Foreskin keratinocyte (primary cell): ENCODE measurements at places on chromosomes 3 and 15.
A peak's percentile ranks its signal among the peaks of the same experiment; 100 is the strongest.

DNA sequence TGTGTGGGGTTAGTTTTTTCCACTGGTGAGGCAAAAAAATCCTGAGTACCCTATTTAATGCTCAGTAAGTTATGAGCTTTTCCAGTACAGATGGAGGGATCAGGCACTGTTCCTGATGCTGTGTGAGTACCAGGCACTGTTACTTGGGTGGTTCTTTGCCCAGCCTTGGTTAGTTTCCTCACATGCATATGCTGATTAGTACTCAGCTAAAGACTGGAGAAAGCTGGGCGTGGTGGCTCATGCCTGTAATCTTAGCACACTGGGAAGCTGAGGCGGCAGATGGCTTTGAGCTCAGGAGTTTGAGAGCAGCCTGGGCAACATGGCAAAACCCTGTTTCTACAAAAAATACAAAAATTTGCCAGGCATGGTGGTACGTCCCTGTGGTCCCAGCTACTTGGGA is 210.3 kb upstream of the SGO1 start:
- no peak for DNase-seq

DNA sequence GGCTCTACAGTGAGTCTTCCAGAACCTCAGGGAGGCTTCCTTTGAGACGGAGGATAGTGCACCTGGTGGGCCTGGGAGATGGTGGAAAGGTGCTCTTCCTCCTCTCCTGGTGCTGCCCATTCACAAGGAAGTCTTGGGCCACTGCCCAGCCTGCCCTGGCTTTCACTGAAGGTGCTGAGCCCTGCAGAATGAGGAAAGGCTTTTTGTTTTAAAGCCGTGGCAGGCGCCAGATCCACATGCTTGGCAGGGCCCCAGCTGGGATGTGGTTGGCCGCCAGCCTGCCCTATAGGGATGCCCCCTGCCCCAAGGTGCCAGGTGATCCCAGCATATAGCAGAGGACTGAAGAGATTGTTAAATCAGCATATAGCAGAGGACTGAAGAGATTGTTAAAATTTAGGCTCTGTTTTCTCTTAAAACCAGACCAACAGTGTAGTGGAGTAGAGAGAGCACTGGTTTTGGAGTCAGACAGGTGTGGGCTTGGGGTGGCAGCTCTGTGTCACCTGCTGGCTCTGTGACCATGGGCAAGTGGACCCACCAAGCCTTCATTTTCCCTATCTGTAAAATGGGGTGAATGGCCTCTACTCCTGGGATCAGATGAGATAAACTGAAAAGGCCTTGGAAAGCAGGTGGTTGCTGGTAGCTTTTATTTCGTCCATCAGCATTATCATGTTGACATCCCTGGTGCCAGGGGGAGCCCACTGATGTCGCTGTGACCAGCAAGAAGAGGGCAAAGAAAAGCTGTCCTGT is 53.3 kb downstream of the SLC6A6 start:
- no peak for DNase-seq

DNA sequence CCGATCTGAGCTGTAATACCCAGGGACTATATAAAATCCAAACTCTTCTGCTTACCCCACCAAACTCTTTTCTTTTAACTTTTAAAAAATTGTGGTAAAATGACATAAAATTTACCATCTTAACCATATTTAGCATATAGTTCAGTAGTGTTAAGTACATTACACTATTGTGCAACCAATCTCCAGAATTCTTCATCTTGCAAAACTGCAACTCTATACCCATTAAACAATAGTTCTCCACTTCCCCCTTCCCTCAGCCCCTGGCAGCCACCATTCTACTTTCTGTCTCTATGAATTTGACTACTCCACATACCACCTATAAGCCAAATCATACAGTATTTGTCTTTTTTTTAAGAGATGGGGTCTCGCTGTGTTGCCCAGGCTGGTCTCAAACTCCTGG is 38.7 kb downstream of the SENP8 start:
- no peak for DNase-seq

DNA sequence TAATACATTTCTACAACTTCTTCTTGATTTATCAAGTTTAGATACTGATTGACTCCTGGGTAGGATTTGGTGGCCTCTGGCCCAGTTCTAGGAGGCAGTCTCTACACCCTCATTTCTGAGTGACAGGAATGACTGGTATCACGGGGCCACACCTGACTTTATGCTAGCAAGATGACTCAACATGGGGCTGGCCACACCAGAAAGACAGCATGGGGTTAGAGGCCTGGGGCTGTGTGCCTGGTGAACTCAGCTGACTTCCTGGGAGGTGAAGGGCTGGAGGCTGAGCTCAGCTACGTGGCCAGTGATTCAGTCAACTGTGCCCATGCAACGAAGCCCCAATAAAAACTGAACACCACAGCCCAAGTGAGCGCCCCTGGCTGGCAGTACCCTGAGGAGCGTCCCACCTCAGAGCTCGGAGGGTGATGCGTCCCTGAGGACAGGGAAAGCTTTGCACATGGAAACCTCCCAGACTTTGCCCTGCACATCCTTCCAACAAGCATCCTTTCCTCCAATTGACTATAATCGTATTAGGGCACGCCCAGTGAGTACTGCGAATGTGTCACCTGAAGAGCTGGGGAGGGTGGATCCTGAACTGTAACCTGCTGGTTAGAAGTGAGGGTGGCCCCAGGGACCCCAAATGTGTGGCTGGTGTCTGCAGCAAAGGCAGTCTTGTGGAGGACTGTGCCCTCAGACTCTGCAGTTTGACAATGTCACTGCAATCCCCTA is 57.2 kb downstream of the NIPA2 start:
- DNase-seq = peak; percentile 78

DNA sequence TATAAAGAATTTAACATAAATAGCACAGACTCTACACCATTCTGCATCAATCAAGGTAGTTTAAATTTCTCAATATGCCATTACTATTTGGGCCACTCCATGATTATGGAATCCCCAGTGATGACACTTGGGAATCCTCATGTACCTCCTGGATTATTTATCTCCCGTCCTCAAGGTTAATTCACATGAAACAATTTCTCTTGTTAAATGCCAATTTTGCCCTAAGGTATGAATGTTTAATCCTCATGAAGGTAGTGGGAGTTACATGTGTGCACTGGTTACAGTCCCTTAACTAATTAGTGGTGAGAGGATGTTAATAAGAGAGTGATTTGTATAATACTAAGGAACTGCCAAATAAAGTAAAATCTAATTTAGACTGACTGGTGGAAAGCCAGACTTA is 372.3 kb upstream of the MDFIC2 start:
- DNase-seq = no peak

DNA sequence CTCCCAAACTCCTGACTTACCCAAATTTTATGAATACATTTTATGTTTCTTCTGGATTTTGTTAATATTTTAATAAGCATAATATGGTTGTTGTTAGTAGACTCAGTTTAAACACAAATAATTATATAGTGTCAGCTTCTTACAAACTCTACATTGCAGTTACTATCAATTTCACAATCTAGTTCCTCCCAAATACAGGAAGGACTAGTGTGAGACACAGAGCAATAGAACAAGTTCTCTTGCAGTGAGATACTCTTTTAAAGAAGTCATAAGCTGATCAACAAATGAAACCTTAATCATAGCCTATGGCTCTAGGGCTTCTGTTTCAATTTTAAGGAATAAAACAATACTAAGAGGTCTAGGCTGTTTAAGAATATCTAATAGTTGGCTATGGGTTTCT is 86.1 kb downstream of the SAMMSON start:
- no peak for DNase-seq

GRCh38 chr15:58795825-58796224 is 24.7 kb downstream of the MINDY2 start:
- DNase-seq = no peak

- DNase-seq = no peak
These were observed 413.7 kb downstream of the FGF12 start for GRCh38 chr3:192313605-192314004.

- no peak for DNase-seq
These were observed 1.6 kb downstream of the LNP1 start for GRCh38 chr3:100402891-100403290.

GRCh38 chr15:88800026-88800425 is 3.2 kb upstream of the ACAN start:
- peak; percentile 75 for DNase-seq

DNA sequence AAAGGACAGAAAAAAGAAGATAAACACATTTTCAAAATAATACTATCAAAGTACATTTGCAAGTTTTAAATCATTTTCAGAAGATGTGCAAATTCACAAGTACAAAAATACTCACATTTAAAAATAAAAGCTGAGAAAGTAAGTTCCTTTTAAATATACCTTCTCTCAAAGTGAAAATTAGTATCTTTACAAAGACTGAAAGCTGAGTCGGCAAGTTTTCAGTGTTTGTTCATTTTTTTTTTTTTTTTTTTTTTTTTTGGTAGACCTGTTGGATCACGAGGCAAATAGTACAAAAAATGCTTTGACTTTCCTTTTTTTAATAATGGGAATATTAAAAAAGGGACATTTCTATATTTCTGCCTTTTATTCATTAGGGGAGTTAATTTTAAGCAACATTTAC is 317.8 kb downstream of the LSAMP start:
- DNase-seq = no peak

GRCh38 chr3:58272891-58273290 is 33.2 kb upstream of the RPP14 start:
- DNase-seq = no peak

DNA sequence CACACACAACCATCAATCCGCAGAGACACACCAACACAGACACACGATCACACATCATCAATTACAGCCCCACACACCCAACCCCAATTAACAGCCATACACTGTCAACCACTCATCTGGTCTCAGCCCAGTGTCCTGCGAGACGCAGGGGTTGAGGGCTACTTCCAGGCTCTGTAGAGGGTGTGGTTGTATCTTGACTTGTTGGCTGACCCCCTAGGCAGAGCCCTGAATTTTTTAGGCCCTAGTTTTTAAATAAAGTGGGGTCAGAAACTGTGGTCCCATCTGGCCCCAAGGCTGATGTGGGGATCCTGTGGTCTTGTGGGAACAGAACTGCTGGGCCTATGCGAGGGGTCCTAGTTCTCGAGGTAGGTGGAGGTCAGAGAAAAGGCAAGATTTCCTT is 9.2 kb downstream of the VILL start:
- DNase-seq = no peak

DNA sequence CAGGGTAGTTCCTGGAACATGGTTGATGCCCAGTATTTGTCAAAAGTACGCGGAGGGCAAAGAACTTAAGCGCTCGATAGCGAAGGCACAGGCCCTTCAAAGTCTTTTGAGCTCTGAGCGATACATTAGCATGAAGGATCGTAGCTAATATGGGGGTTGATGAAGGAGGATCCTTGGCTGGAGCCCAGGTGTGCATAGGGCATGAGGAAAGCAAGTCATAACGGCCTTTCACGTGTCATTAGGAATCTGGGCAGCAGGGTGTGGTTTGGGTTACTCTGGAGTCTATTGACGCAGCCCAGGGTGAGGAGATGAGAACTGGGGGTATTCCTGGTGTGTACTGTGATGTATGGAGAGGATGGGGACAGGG is 31.7 kb downstream of the SPINK8 start:
- DNase-seq = peak; percentile 38

DNA sequence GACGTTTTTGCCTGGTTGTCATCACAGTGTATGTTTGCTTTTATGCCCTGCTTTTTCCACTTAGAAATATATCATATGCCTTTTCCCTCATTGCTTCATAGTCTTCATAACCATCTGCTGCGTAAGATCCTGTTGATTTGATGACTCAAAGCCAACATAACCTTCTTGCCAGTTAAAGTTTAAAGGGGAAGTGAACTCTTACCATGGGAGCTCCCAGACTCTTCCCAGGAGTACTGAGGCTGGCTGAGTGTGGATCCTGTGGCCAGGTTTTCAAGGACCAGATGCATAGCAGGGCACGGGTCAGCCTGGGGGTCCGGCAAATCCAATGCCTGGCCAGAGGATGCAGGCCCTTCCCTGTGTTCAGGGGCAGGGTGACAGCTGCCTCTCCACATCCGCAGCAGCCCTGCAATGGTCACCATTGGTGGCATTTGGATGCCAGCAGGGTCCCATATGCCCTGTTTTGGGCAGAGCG is 42.0 kb upstream of the SACM1L start:
- peak; percentile 55 for DNase-seq

GRCh38 chr15:71143373-71144310 is 28.4 kb downstream of the THSD4 start:
- DNase-seq = no peak

GRCh38 chr3:39810647-39811161 is 1.3 kb downstream of the MYRIP start:
- no peak for DNase-seq

DNA sequence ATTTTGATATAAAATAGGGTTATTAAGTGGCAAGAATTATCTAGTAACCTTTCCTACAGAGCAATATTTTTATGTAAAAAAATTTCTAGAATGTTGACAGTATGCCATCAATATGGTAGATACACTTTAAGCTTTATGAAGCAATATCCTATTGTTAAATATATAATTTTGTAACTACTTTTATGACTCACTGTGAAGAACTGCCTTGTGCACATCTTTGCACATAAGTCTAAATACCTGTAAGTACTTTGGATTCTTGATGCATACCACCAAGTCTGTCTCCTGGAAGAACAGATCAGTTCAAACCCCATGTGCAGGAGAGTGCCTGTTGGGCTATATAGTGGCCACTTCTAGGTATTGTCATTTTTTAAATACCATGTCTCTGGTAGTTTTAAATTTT is 205.7 kb upstream of the EIF1B start:
- DNase-seq = peak; percentile 26

- DNase-seq = no peak
These were observed 46.6 kb downstream of the KLF13 start for GRCh38 chr15:31373096-31373865.

DNA sequence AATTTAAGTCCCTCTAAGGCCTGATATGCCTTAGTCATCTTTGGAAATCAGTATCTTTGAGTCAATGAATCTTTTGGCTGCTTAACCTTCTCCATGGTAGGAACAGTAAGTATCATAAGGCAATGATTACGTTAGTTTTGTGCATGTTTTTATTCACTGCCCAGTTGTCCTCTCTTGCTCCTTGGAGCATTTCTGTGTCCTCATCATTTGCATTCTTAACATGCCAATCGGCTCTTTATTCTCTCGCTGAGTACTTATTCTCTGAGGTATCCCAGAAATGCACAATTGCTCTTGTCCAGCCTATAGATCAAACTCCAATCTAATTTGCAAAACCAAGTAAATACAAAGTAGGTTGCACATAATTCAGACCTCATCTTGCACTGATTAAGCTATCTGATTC is 405.0 kb upstream of the IL12A start:
- no peak for DNase-seq

DNA sequence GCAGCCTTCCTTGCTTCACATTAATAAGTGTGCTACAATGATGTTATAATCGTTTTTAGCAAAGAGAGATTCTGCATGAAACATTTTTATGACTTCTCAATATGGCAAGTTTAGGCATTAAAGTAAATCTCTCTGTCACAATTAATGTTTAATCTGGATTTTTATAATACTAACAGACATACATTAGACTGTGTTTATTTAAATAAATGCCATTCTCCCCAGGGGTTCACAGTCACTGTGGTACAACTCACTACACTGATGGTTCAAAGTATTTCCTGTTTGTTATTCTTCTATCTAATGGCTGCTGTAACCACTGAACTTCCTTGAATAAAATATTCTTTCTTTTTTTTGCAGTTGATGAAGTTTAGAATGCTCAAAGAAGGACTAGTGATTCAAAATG is 59.0 kb downstream of the SLC12A1 start:
- DNase-seq = no peak
